ENCODE measurements at places on chromosomes 7 and 10. TPM values are rescaled to one million over a fixed set of nuclear protein-coding genes. Genes with fewer than 3 reads are reported as not detected.

PKD2L1 gene
- not detected for total RNA-seq

ADAM22 gene
- total RNA-seq, result 7.7 TPM

GFRA1 gene
- total RNA-seq, result not detected

TET1 gene
- 1.5 TPM for total RNA-seq

GSTO2 gene
- 2.3 TPM for total RNA-seq

IQUB gene
- total RNA-seq, result 0.14 TPM

GRCh38 chr7:87341441-87341840 lies 4.0 kb upstream of the CROT start:
- no peak overlapping the region for H3K4me3 ChIP-seq
- H3K36me3 ChIP-seq, result no peaks in the 10 kb centered on the region
- H3K4me1 ChIP-seq, result peaks cover 38% of the 10 kb centered on the region
- no peak overlapping the region for H3K27ac ChIP-seq
- no peaks in the 10 kb centered on the region for H3K27me3 ChIP-seq

- no peaks in the 10 kb centered on the region for H3K36me3 ChIP-seq
- H3K4me3 ChIP-seq, result no peak overlapping the region
- H3K27ac ChIP-seq, result no peak overlapping the region
- no peaks in the 10 kb centered on the region for H3K27me3 ChIP-seq
These were observed 28.3 kb downstream of the CCDC3 start for GRCh38 chr10:12973149-12973718.

DNA sequence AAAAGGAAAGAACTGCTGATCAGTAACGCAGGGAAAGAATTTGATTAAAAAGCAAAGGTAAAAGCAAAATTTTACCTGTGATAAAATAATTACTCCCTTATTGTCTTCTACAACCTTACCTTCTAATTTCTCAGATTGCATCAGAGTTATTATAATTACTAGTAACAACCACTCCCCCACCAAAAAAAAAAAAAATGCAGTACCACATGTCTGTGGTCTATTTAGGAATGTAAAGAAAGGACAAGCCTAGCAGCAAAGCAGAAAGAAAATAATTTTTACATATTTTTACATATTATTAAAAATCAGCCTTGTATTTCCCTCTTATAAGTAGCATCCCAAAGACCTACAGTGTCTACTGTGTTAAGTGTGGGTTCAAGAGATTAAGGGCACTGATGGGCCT lies 430.4 kb downstream of the TFEC start:
- H3K36me3 ChIP-seq, result no peaks in the 10 kb centered on the region
- no peaks in the 10 kb centered on the region for H3K4me1 ChIP-seq
- H3K27ac ChIP-seq, result no peak overlapping the region
- H3K4me3 ChIP-seq, result no peak overlapping the region
- DNase-seq, result no peak
- no peaks in the 10 kb centered on the region for H3K27me3 ChIP-seq

- H3K27ac ChIP-seq, result no peak overlapping the region
- H3K27me3 ChIP-seq, result no peaks in the 10 kb centered on the region
- no peaks in the 10 kb centered on the region for H3K4me1 ChIP-seq
- peaks cover 22% of the 10 kb centered on the region for H3K36me3 ChIP-seq
These were observed 10.8 kb downstream of the ZNF394 start for GRCh38 chr7:99489235-99489634.

DNA sequence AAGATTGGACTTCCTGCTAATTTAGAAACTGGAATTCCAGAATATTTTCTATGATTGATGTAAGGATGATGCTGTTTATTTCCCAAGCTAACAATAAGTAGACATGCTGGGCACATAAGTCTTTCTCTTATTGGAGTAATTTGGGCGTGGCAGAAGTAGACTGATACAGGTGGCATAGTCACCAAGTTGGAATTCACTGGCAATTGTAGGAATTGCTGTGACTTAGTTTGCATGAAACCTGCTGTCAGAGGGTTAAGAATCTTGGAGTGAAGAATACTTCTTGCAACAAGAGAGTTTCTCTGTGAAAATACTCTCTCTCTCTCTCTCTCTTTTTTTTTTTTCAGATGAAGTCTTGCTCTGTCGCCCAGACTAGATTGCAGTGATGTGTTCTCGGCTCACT lies 569.7 kb downstream of the REEP3 start:
- no peak overlapping the region for H3K27ac ChIP-seq
- H3K4me1 ChIP-seq, result no peaks in the 10 kb centered on the region
- no peaks in the 10 kb centered on the region for H3K27me3 ChIP-seq

- H3K4me3 ChIP-seq, result no peak overlapping the region
- peaks cover 89% of the 10 kb centered on the region for H3K4me1 ChIP-seq
- no peaks in the 10 kb centered on the region for H3K36me3 ChIP-seq
- DNase-seq, result no peak
- H3K27me3 ChIP-seq, result no peaks in the 10 kb centered on the region
- no peak overlapping the region for H3K27ac ChIP-seq
These were observed 23.9 kb downstream of the EPC1 start for GRCh38 chr10:32323051-32323450.

DNA sequence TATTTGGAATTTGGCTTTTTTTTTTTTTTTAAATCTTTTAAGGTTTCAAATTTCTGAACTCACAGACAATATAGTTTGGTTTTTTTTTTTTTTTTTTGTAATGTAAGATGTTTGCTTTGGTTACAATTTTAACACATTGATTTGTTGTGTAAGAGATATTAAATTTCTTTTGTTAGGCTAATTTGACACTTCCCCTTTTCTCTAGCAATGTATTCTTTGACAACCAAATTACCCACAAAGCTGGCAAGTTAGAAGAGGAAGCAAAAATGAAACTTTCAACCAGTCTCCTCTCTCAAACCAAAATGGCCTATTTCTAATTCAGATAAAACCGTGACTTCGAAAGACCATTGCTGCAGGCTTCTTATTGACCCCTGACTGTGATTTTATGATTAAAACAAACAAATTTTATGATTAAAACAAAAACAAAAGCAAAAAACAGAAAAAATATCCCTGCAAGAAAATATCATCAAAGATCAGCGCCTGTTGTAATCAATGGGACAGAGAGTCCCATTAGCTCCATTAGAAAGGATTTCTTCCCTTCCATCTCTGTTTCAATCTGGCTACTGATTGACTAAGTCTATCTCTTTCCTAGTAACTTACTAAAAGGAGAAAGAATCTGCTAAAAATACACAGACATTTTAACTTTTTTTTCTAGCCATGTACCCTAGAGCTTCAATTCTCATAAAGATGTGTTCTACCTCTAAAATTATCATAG lies 489.2 kb downstream of the MDFIC start:
- H3K4me3 ChIP-seq, result no peak overlapping the region
- H3K4me1 ChIP-seq, result no peaks in the 10 kb centered on the region
- no peaks in the 10 kb centered on the region for H3K36me3 ChIP-seq
- DNase-seq, result no peak

- H3K36me3 ChIP-seq, result no peaks in the 10 kb centered on the region
- no peak overlapping the region for H3K27ac ChIP-seq
- no peak for DNase-seq
- H3K4me1 ChIP-seq, result no peaks in the 10 kb centered on the region
- H3K4me3 ChIP-seq, result no peak overlapping the region
These were observed 11.3 kb downstream of the GRB10 start for GRCh38 chr7:50771120-50772002.

- H3K27me3 ChIP-seq, result no peaks in the 10 kb centered on the region
- peaks cover 41% of the 10 kb centered on the region for H3K36me3 ChIP-seq
- H3K4me3 ChIP-seq, result no peak overlapping the region
- no peaks in the 10 kb centered on the region for H3K4me1 ChIP-seq
- H3K27ac ChIP-seq, result no peak overlapping the region
These were observed 8.4 kb upstream of the PGAM2 start for GRCh38 chr7:44073664-44074348.

- peaks cover 11% of the 10 kb centered on the region for H3K27me3 ChIP-seq
- no peak overlapping the region for H3K27ac ChIP-seq
- H3K36me3 ChIP-seq, result no peaks in the 10 kb centered on the region
- no peak for DNase-seq
These were observed 1.5 kb upstream of the LAMB1 start for GRCh38 chr7:108004220-108005142.

- no peaks in the 10 kb centered on the region for H3K27me3 ChIP-seq
- peaks cover 18% of the 10 kb centered on the region for H3K4me1 ChIP-seq
- H3K4me3 ChIP-seq, result no peak overlapping the region
- no peak overlapping the region for H3K27ac ChIP-seq
- DNase-seq, result no peak
- H3K36me3 ChIP-seq, result no peaks in the 10 kb centered on the region
These were observed 116.8 kb downstream of the MAD1L1 start for GRCh38 chr7:2115760-2116447.

- H3K36me3 ChIP-seq, result no peaks in the 10 kb centered on the region
- H3K27ac ChIP-seq, result no peak overlapping the region
- H3K4me1 ChIP-seq, result peaks cover 14% of the 10 kb centered on the region
These were observed 50.5 kb downstream of the MRC1 start for GRCh38 chr10:17859492-17860156.

GRCh38 chr10:42963312-42963711 lies 113.6 kb upstream of the RET start:
- H3K27ac ChIP-seq, result no peak overlapping the region
- H3K4me3 ChIP-seq, result no peak overlapping the region
- no peaks in the 10 kb centered on the region for H3K4me1 ChIP-seq
- DNase-seq, result no peak
- H3K27me3 ChIP-seq, result no peaks in the 10 kb centered on the region

DNA sequence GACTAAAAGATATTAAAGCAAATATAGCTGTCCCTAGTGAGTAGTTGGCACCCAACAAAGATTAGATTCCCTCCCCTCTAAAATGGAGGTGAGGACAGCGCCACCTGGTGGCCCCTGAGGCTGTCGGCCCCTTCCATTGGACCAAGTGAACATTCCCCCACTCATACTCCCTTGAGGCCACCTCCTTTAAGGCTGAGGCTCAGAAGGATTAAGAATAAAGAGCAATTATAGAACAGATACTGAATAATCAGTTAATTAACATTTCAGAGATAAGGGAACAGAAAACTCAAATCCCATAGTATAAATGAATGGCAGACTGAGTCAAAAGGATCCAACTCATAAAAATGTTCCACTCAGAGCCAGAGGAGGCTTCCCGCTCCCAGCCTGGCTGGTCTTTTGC lies 130.4 kb upstream of the GHITM start:
- peaks cover 8% of the 10 kb centered on the region for H3K4me1 ChIP-seq
- DNase-seq, result no peak
- no peak overlapping the region for H3K4me3 ChIP-seq
- no peaks in the 10 kb centered on the region for H3K27me3 ChIP-seq
